Foreskin keratinocyte (primary cell): ENCODE measurements at places on chromosomes 4 and X. TPM values are rescaled to one million over a fixed set of nuclear protein-coding genes. Genes with fewer than 3 reads are reported as not detected.

- peak; percentile 96 for DNase-seq
These were observed 124.8 kb upstream of the SLIT2 start for GRCh38 chr4:20126906-20127305.

DNA sequence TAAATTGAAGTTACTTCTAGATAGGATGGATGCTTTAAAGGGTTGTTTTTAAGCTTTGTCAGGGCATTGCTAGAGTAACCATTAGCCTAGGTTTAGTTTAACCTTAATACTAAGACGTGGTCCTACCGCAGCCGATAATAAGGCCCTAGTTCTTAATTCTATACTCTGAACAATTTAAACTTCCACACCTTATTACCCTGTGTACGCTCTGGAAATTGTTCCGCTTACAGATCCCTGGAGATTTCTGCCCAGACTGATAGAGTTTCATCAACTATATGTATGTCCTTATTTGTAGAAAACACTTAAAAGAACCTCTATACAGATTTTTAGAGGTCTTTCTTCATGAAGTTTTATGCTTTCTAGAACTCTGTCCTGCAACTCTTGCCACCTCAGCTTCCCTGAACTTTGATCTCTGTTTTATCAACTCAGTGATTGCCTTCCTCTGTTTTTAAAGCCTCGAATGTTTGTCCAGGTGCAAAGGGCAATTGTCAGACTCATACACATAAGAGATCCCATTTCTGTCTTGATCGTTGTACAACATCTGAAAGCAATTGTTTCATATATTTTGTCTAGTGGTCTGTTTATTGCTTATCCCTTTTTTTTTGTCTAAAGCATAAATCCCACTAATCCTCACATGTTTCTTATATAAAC is 71.1 kb upstream of the VCX start:
- DNase-seq = no peak

DNA sequence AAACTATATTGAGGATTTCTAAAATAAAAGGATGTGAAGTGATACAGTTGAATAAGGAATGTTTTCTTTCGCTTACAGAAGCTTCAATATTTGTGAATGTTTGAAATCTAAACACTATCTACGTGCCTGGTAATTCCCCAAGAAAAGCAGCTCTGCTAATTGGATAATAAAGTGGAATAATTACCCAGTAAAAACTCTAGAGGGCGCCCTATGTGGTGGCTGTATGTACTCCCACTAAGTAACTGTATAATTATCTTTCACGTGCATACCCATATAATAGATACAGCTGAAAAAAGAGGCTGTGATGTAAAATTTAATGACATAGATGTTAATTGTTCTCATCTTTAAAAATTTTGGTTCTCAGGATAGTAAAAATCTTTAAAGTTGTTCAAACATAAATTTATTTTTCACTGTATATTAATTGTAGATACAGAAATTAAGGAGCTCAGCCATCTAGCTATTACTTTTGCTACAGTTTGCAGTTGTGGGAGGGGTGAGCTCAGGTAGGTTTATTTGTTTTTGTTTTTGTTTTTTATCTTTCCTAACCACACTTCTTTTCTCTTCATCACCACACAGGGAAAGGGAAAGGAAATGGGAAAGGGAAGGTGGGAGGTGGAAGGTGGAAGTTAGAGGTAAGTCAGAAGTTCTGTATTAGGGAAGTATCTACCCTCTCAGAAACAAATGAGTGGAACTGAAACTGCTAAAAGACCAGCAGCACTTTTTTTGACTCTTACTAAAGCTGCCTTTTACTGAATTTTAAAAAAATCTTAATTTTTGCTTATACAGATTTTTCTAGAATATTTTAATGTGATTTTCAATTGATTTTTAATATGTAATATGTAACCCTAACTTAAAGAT is 151.7 kb upstream of the RPS6KA6 start:
- no peak for DNase-seq

GRCh38 chrX:123013141-123013540 is 170.9 kb upstream of the GRIA3 start:
- DNase-seq = no peak

GRCh38 chr4:91317434-91317833 is 986.3 kb upstream of the GRID2 start:
- DNase-seq = no peak

DNA sequence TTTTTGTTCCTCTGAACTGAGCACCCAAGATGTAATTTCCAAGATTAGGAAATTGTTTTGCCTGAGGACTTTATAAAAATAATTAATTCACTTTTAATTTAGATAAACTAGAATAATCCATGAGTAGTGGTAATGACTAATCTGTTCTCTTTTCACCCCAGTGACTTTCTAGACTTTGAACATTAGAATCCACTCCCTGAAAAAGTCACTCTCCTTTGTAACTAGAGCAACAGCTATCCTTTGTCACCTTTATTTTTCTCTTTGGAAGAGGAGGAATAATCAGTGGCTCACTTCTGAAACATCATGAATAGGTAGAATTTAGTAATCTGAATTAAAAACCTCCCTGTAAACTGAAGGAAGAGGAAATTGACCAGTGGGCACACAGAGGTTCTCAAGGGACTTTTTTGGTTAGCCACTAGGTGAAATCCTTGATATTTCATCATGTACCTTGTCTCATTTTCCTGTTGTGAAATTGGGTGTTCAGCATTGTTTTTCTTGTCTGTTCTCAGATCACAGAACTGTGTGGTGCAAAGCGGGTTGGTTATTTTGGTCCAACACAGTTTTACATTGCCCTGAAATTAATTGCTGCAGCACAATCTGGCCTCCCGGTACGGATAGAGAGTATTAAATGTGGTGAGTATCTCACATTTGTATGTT is 59.4 kb downstream of the REPS2 start:
- DNase-seq = no peak

DNA sequence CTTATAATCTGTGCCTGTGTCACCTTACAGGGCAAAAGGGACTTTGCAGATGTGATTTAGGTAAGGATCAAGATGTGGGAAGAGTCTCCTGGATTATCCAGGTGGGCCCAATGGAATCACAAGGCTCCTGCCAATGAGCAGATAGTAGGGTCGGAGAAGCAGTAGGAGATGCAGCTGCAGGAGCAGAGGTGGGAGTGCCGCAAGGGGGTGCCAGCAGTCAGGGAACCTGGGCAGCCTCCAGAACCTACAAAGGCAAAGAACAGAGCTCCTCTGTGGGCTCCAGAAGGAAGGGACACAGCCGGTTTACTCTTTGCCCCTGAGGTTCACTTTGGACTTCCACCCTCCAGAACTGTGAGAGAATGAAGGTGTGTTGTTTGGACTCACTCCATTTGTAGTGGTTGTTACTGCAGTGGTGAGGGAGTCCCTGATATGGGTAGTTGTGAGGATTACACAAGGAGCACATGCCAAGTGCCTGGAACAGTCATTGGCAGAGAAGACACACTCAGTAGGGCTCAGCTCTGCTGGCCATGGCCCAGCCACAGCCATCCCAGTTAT is 318.5 kb downstream of the EVC2 start:
- DNase-seq = no peak

DNA sequence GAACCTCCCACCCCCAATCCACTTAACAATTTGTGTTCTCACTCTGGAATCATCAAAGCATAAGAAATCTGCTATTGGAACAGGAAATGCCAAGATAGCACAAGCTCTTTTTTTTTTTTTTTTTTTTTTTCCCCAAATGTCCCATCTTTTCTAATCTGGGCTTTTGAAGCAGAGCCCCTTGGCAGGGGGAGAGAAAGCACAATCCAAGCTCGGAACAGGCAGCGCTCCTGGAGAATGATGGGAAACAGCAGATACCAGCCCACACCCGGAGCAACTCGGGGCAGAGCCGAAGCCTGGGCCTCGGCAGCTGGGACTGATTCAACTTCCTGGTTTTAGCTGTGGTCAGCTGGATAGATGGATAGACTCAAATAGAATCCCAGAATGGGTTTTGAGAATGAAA is 235.1 kb downstream of the QDPR start:
- no peak for DNase-seq

DNA sequence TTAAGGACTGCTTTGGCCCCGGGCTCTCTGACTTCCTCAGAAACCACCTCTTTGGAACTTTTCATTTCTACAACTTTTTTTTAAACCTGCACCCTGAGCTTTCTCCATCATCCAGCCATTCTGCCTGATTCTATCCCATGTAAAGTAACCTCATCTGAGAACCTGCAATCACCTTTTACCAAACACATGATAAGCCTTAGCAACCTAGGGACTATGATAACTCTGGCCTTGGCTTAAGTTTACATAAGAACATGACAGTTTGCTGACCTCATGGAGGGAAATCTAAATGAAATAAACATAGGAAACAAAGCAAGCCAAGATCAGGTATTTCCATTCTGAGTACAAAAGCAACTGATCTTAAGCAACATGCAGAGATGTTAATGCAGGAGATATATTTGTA is 15.7 kb upstream of the TMEM150C start:
- DNase-seq = no peak

DNA sequence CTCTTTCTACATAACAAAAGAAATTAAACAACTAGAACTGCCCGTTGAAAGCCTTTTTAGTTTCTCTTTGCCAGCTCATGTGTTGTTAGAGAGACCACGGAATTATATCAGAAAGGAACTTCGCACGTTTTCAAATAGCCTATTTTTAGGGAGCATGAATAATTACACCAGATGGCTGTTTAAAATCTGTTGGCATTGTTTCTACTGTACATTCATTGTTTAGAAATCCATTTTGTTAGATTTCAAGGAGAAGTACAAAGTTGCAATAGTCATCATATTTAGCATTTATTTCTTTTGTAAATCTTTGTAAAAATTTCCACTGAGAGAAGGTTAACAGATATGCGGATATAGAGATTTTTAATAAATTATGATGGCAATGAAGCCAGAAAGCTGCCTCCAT is 403.0 kb upstream of the HS3ST1 start:
- DNase-seq = no peak

The MAGEA10 gene
- total RNA-seq = not detected in 2 replicates

The PTPN13 gene
- total RNA-seq = 65.2 and 73.5 TPM in 2 replicates

The ADD1 gene
- total RNA-seq = 173 and 176 TPM in 2 replicates
